ENCODE measurements at places on chromosomes 7 and 10.

DNA sequence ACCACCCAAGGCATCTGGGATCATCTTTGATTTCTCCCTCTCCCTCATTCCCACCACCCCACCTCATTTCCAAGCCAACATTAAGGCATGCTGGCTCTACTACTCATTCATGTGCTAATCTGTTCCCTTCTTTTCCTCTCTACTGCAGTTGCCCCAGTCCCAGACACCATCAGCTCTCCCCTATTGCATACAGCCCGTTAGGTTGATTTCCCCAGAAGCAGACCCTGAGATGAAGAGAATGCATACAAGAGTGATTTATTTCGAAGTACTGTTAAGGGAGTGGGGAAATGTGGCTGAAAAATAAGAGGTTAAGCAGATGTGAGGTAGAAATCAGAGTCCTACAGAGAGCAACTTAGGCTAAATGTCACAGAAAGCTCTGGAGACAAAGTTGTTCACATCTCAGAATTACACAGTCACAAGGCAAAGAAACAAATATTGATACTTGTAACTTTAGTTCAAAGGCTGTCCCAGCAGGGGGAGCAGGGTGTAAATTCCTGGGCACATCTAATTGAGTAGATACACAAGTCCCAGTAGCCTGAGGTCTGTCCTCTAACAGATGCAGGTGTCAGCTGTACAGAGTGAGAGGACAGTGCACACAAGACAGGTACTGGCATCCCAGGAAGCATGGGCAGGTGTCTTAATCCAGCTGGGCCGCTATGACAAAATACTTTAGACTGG is 20.9 kb downstream of the AKR1D1 start:
- DNase-seq = peak; percentile 54

DNA sequence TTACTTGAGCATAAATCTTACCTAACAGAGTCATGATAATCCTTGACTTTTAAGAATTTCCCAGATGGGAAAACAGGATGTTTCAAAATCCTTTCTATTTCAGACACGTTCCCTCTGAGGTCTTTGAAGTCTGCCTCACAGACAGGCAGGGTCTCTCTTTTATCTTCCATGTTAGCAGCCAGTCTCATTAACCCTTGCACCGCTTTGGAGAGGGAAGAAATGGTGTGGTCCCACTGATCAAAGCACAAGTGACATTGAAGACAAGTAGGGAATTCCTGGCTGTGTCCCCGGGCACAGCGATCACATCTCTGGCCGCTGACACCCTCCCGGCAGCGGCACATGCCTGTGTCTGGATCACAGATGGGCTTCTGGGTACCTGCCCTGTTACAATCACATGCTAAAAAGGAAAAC is 52.7 kb upstream of the LAMB1 start:
- DNase-seq = no peak

DNA sequence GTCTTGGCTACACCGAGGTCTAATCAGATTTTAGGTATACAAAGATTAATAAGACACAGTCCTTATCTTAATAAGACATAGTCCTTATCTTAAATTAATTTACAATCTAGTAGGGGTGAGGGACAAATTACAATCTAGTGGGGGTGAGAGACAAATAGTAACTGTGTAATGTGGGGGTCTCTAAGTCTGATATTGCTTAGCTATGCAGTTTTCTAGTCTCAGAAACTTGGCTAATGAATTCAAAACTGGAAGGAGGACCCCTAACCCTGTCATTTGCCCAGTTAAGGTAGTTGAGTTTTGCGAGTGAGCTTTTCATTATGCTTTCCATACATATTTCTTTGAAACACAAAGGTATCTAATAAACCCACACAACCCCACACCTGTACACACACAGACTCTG is 136.1 kb downstream of the DPP6 start:
- DNase-seq = no peak

DNA sequence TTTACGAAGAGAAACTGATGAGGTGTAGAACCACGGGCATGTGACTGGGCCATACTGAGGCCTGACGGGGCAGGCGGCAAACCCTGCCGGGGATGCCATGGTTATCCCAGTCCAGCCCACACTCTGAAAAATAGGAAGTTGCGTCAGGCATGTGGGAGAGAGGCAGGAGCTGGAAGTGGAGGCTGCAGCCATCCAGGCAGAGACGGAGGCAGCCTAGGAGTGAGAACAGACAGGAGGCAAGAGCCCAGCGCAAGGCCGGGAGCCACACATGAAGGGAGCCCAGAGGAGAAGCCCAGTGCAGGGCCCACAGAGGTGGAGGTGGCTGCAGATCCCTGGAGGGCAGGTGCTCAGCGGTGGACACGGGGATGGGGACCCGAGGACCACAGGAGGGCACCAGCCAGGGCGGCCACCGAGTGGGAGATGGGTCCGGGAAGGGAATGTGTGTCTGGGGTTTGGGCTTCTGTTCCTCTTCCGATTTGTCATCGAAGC is 175.2 kb upstream of the PPP2R2D start:
- DNase-seq = peak; percentile 36

GRCh38 chr7:40306025-40306424 is 171.2 kb downstream of the SUGCT start:
- DNase-seq = no peak

DNA sequence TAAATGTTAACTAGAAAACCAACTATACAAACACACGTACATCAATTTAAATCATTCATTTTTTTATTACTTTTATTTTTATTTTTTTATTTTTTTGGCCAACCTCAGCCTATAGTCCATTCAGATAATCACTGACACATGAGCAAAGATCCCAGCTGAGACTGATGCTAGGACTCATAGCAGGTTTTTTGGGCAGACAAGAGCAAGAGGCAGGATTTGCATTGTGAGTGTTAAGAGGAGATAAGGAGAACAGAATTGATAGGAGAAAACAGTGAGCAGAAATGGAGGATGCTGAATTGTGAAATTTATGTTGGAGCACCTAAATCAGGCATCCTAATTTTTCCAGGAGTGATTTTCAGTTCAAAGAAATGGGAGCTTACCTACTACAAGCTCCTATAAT is 240.3 kb downstream of the SEMA3D start:
- no peak for DNase-seq

GRCh38 chr7:135692055-135692454 is 29.7 kb downstream of the STMP1 start:
- DNase-seq = no peak

DNA sequence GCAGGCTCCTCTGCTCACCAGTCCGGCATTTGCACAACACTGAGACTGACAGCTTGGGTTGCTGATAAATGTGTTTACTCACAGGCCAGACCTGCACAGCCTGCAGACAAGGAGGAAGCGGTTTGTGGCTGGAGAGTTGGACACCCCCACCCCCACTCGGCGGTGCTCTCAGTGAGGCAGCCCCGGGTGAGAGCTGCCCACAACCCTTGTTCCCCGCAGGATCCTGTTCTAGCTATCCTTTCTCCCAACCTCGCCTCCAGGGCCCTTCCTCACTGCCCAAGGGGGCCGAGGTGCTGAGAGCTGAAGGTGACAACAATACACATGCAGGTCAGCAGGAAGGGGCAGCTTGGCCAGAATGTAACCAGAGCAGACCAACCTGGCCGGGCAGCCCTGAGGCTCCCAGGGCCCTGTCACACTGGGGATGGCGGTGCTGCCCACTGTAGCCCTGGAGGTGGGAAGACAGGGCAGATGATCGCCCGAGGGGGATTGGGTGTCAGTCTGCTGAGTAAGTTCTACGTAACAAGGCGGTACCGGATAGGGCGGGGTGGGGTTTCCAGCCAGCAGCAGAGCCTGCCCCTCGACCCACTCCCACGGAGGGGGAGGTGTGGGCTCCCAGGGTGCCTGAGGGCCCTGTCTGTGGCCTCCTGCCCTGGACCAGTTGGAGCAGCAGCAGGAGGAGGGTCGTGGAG is 2.1 kb upstream of the ADAM8 start:
- DNase-seq = peak; percentile 73

GRCh38 chr10:108095932-108096925 is 931.7 kb upstream of the SORCS1 start:
- no peak for DNase-seq

GRCh38 chr7:125363873-125364272 is 434.2 kb upstream of the POT1 start:
- DNase-seq = no peak

DNA sequence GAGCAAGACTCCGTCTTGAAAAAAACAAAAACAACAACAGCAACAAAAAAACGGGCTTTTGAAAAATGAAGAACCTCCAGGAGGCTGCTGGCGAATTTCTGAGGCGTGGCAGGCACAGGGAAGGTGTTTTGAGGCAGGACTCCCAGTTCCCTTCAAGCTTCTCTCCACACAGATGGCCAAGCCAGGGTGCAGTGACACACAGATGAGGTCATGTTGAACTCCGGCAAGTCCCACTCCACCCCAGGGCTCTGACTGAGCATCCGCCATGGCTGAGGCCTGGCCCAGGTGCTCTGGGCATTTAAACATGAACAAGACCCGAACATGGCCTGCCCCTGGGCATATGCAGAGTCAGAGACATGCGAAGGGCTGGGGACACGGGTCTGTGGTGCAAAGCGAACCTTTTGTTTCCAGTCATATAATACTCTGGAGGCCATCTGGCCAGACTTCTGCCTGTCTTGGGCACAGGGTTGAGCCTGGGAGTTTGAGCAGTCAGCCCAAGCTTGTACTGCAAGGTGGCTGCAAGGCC is 514.6 kb upstream of the FOXK1 start:
- DNase-seq = no peak

- peak; percentile 12 for DNase-seq
Observed at GRCh38 chr7:95396136-95397032, at the start of gene PON3. TSS of gene PON3 (minus strand) at chr7:95396375. CDS start at chr7:95396350, 25 bp downstream.

DNA sequence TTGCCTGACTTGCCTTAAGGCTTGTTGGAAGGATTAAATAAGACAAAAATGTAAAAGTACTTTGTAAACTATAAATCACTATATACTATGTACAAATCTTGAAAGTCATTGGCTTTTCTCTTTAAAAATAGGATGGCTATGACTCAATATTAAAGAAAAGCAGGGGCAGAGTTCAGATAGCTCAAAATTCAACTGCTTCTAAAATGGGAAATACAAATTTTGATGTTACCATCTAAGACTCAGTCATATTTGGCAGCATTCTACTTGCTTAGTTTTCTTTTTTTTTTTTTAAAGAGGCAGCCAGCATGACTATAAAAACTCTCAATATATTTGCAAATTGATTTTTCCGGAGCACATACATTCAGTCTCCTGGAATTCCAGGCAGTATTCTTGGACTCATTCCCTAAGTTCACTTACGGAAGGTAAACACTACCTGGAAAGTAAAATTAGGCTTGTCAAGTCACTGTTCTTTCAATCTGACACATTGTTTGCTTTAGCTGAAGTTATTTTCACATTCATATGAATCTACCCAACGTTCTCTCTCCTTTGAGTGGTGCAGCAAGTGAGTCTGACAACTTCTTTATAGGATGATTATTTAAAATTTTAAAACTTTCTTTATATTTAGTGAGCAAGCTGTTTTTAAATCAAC is 133.8 kb upstream of the CCDC6 start:
- no peak for DNase-seq

GRCh38 chr10:63466144-63466935 is 563 bp upstream of the JMJD1C start:
- peak; percentile 27 for DNase-seq

GRCh38 chr7:81676105-81676811 is 93.6 kb downstream of the HGF start:
- peak; percentile 49 for DNase-seq

GRCh38 chr10:127036987-127037386 is 131.8 kb downstream of the DOCK1 start:
- DNase-seq = no peak

DNA sequence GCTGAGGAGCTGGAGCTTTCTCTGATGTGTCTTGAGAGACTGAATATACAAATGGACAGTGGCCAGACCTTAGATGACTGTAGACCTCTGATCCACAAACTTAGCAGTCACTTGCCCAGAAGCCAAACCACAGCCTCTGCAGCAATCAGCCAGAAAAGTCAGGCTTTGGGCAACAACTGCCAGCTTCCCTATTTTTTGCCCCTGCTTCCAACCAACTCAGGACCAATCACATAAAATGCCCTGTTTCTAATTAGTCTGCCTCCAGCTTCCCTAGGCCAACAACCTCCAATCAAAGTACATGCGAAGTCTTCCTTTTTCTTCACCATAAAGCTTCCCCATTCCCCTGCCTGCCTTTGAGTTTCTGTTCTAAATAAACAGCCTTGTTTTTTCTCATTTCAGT is 37.8 kb upstream of the CACUL1 start:
- peak; percentile 94 for DNase-seq

- no peak for DNase-seq
Observed at GRCh38 chr7:125406111-125406510, 476.5 kb upstream of the POT1 start.

GRCh38 chr10:73641328-73642060 is at the start of gene MYOZ1:
TSS of gene MYOZ1 (minus strand) at chr10:73641474. CDS start at chr10:73640017, 1,457 bp downstream.
- DNase-seq = peak; percentile 39

DNA sequence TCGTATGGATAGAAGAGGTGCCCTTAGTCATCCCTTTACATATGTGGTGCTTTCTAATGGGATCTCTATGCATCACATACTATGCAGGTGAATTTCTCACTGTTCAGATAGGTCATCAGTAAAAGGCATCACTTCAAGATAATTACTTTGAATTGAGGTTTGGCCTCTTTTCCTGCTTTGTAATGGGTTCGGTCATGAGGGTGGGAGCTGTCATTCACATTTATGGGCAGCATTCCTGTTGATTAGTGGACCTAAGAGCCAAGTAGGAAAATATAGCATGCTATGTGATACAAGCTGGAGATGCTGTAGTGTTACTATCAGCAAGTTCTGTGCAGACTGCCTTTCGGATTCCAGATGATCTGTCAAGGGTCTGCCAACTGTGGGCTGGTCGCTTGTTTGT is 156.3 kb downstream of the LCOR start:
- no peak for DNase-seq

GRCh38 chr7:1470901-1471300 is 11.6 kb upstream of the MICALL2 start:
- DNase-seq = no peak

GRCh38 chr7:47588704-47589225 is 6.9 kb upstream of the TNS3 start:
- peak; percentile 92 for DNase-seq

- no peak for DNase-seq
Observed at GRCh38 chr10:123521556-123521955, 144.6 kb upstream of the GPR26 start.

GRCh38 chr10:21281765-21282484 is 243.6 kb downstream of the SKIDA1 start:
- no peak for DNase-seq

GRCh38 chr7:105880571-105881330 is 4.4 kb upstream of the ATXN7L1 start:
- no peak for DNase-seq

GRCh38 chr10:75556320-75556719 is 124.9 kb downstream of the LRMDA start:
- no peak for DNase-seq

Measured in suppressor macrophage treated with lipopolysaccharide for 4 hours (primary cell).